ENCODE measurements at places on chromosomes 7 and 10. TPM values are rescaled to one million over a fixed set of nuclear protein-coding genes. Genes with fewer than 3 reads are reported as not detected.
A peak's percentile ranks its signal among the peaks of the same experiment; 100 is the strongest.

DNA sequence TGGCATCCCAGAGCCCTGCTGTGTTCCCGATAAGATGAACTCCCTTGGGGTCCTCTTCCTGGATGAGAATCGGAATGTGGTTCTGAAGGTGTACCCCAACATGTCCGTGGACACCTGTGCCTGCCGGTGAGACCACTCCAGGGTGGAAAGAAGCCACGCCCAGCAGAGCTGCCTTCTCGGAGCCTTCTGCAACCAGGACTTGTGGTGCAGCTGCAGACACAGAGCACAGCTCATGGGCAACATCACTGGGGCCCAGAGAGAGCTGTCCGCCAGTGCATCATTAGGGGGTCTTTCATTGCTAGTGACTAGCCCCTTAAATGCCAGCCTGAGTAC lies 9.6 kb upstream of the GDF2 start:
- H3K4me1 ChIP-seq: no peaks in the 10 kb centered on the region
- DNase-seq: no peak
- H3K27me3 ChIP-seq: no peaks in the 10 kb centered on the region
- H3K4me3 ChIP-seq: no peak overlapping the region
- H3K27ac ChIP-seq: no peak overlapping the region

GRCh38 chr10:112746329-112746728 lies 203.7 kb upstream of the TCF7L2 start:
- no peak for DNase-seq
- H3K27me3 ChIP-seq: no peaks in the 10 kb centered on the region
- H3K4me1 ChIP-seq: peaks cover 5% of the 10 kb centered on the region
- no peak overlapping the region for H3K4me3 ChIP-seq

DNA sequence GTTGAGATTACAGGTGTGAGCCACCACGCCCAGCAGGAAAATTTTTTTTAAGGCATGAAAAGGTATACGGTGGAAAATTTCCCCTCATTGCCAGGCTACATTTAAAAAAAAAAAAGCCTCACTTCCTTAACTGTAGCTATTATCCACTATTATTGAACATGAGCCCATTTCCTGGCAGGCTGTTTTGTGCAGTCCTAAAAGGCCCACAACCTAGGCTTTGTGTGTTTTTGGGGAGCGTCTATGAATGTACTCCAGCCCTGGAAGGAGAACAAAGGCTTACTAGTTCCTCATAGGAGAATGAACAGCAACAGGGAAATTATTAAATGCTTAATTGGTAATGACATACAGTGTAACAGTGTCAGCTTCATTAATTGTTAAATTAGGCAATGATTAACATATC lies 111.0 kb downstream of the ABLIM1 start:
- no peak overlapping the region for H3K27ac ChIP-seq
- no peaks in the 10 kb centered on the region for H3K36me3 ChIP-seq
- DNase-seq: no peak
- H3K4me3 ChIP-seq: peak overlapping the region; percentile 58
- peaks cover 48% of the 10 kb centered on the region for H3K4me1 ChIP-seq

DNA sequence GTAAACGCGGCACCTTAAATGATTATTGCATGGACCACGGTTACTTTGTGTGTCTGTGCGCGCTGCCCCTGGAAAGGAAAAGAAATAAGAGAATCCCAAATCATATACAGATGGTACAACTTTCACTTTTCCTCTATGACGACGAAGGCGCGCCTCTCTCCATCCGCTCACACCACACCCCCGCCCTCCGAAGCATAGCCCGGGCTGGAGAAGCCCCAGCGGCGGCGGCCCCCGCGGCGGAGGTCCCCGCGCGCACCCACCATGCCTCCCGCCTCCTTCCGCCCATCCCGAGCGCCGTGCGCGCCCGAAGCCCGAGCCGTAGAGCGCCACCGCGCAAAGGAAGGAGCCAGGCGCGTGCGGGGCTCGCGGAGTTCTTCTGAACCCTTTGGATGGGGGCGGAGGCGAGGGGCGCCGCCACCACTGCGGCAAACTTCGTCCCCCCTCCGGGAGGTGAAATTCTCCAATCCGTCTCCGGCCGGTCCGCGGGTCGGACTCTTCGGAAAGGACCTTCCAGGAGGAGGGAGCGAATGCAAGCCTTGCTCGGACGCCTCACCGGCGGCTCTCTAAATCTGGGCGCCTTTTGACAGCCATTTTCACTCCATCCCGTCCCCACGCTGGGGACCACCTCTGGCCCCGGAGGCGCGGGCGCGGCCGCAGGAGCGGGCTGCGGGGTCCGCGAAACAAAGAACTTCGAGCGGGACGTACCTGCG lies 588 bp downstream of the GLI3 start:
- peaks cover 5% of the 10 kb centered on the region for H3K4me1 ChIP-seq
- peak overlapping the region; percentile 63 for H3K4me3 ChIP-seq
- no peak for DNase-seq
- no peaks in the 10 kb centered on the region for H3K36me3 ChIP-seq
- H3K27me3 ChIP-seq: peaks cover 42% of the 10 kb centered on the region

Gene CREB5
- total RNA-seq: 0.62 TPM

Gene AUTS2
- 14.3 TPM for total RNA-seq

Gene IDI2
- total RNA-seq: not detected

Gene CYP2C9
- not detected for total RNA-seq

Gene PAX4
- not detected for total RNA-seq

Gene FAM185A
- total RNA-seq: 8.2 TPM

Data from natural killer cell treated with Interleukin-12 subunit alpha and Interleukin-12 subunit beta and Interleukin-15 and Interleukin-18, amount 100 ng/mL, for 72 hours (primary cell).